ENCODE measurements at places on chromosomes 12 and 14. TPM values are rescaled to one million over a fixed set of nuclear protein-coding genes. Genes with fewer than 3 reads are reported as not detected.

DNA sequence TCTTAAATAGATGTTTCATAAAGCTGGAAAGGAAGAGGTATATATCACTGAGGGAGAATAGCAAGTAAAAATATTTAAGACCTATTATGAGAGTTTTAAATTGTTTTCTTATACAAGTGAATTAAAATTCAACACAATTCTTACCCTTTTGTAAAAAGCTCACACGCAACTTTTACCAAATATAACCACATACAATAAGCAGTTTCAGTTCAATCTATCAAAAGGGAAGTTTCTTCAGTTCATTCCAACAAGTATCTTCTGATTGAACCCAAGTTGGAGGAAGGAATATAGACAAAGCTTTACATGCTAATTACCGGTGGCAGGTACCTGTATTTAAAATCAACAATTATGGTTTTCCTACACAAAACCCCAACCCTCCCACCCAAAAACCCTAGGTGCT lies 41.1 kb downstream of the GTF2A1 start:
- no peak for DNase-seq

DNA sequence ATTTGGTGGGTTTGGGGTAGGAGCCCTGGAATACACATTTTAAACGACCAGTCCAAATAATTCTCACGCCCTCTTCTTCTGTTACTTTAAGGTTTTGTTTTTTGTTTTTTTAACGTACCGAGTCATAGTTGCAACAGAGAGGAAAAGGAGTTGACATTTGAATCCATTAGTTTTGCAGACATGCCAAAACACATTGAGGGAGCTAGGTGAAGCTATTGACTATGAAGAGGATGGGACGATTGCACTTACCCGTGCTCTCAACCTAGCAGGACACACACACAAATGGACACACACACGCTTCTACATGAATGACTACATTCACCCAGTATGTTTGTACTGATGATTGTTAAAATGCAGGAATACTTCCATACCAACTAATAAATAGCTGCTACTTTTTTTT lies 54.3 kb upstream of the CIT start:
- DNase-seq = no peak

GRCh38 chr12:120470150-120470784 lies 719 bp upstream of the SRSF9 start:
- DNase-seq = no peak

- DNase-seq = no peak
Observed at GRCh38 chr12:53752621-53753020, 842 bp upstream of the CISTR start.

- no peak for DNase-seq
Observed at GRCh38 chr14:105315941-105316576, 1.5 kb downstream of the PACS2 start.

DNA sequence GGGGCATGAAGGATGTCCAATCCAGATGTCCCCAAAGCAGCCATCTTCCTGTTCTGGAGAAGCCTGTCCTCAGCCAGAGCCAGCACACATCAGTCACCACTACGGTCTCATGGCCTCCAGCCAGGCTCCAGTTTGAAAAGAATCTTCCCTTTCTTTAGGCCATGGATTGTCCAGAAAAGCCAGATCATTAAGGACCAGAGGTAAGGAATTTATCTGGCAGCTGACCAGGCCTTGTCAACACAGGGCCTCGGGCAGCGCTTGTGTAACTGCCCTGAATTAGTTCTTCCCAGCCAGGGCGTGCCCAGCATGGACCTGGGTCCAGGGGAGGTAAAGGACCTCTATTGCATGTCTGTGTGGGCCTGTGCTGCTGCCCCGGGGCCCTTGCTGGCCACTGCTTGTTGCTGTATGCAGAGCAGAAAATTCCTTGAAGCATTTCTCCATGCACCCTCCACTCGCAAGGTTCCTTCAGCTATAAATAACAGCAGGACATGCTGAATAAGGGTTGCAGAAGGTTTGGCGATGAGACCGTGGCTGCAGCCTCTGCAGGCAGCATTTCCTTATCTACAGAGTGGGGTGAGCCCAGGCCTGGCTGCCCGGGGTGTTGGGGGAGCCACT lies 21.7 kb upstream of the VPS37B start:
- DNase-seq = no peak

GRCh38 chr12:54207539-54208294 lies 18.9 kb upstream of the SMUG1 start:
- no peak for DNase-seq

GRCh38 chr14:93752980-93753561 lies 35.2 kb downstream of the PRIMA1 start:
- peak; percentile 28 for DNase-seq

GRCh38 chr12:91663744-91664143 lies 481.1 kb upstream of the DCN start:
- DNase-seq = no peak

DNA sequence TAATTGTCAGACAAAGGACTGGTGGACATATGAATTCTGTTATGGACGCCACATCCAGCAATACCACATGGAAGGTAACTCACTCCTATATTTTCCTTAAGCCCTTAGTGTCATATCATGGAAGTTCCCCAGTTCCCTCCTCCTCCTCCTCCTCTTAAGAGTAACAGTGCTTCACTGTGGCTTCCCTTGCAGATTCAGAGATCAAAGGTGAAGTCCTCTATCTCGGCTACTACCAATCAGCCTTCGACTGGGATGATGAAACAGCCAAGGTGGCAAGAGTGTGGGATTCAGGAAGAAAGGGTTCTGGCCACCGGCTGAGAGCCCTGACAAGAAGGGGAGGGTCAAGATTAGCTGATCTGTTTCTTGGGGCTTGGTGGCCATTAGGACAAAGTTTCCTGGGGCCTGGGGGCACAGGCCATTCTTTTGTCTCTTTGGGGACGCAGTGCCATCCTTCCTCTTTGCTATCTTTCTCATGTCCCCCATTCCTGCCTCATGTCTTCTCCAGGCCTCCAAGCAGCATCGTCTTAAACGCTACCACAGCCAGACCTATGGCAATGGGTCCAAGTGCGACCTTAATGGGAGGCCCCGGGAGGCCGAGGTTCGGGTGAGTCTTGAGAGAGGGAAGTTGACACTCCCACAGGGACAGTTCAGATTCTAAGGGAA lies 2.0 kb downstream of the OS9 start:
- no peak for DNase-seq

DNA sequence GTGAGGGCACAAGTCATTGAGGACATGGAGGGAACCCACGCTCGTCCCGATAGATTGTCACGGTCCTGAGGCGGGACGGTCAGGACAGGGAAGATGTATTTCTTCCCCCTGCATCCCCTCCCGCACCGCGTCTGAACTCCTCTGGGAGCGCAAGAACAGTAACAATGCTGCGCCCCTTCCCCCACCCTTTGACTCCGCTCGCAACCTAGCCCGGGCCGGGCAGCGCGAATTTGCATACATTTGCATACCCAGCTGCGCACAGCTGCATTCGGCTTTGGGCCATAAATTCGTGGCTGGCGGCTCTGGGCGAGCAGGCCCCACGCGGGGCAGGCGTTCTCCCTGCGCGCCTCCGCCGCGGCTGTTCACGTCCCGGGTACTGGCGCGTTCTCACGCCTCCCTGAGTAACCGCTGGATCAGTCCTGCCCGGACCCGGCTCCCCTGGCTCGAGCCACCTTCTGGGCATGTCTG lies 29.0 kb upstream of the SMUG1 start:
- DNase-seq = no peak

DNA sequence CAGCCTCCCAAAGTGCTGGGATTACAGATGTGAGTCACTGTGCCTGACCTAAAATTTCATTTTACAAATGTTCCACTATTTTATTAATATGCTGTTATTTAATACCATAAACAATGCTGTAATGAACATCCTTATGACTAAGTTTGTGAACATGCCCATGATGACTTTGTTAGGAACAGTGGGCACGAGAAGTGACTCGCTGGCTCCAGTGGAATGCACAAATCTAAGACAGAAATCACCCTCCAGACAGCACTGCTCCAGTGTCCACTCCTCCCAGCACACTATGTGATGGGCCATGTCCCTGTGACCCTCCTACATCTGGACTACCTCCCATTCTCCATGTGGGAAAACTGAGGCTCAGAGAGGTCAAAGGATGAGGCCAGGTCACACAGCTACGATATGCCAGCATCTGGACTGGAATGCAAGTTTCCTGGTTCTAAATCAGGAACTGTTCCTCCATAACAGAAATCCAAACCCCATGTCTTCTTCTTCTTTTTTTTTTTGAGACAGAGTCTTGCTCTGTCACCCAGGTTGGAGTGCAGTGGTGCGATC lies 57.9 kb downstream of the GPR68 start:
- no peak for DNase-seq

- no peak for DNase-seq
Observed at GRCh38 chr14:99728231-99728920, 44.3 kb downstream of the CYP46A1 start.

- DNase-seq = no peak
Observed at GRCh38 chr12:6584293-6584692, 16.2 kb upstream of the NOP2 start.

Gene ADAM21
- 0.10 TPM for total RNA-seq

Gene LRP1
- 149 TPM for total RNA-seq

Gene PSME2
- total RNA-seq = 62.5 TPM
